ENCODE measurements at places on chromosomes 1 and 21. TPM values are rescaled to one million over a fixed set of nuclear protein-coding genes. Genes with fewer than 3 reads are reported as not detected.

Gene ESRRG
- total RNA-seq, result not detected

Gene ADGRL2
- 64.2 TPM for total RNA-seq

Gene C1orf87
- 0.65 TPM for total RNA-seq

Gene AMIGO1
- 3.1 TPM for total RNA-seq

Gene SH3D21
- 10.8 TPM for total RNA-seq

Gene SLAMF8
- total RNA-seq, result not detected

Gene KCND3
- total RNA-seq, result 0.77 TPM

Gene UMODL1
- not detected for total RNA-seq

Gene RIPPLY3
- 0.37 TPM for total RNA-seq

Gene RAB7B
- total RNA-seq, result 3.5 TPM

Gene OR2L3
- not detected for total RNA-seq

Gene EFCAB14
- total RNA-seq, result 49.0 TPM

Gene FOXO6
- 3.2 TPM for total RNA-seq

Gene CHIA
- not detected for total RNA-seq

Gene CASZ1
- total RNA-seq, result 4.1 TPM

Gene EDN2
- total RNA-seq, result 0.38 TPM

Gene APP
- total RNA-seq, result 441 TPM

Gene OR2T35
- not detected for total RNA-seq

Gene PLA2G2C
- total RNA-seq, result not detected

Gene RSPH1
- not detected for total RNA-seq

Gene LAD1
- not detected for total RNA-seq

Gene MEF2D
- total RNA-seq, result 64.7 TPM

Gene ATG4C
- total RNA-seq, result 7.1 TPM

Gene ACTA1
- 3.6 TPM for total RNA-seq

Gene FAM72D
- 0.44 TPM for total RNA-seq

Gene EPHA10
- total RNA-seq, result not detected

Gene RGS5
- 423 TPM for total RNA-seq

Gene OR2L8
- not detected for total RNA-seq

Gene MYOG
- not detected for total RNA-seq

Gene LCE1F
- not detected for total RNA-seq

Gene IQCC
- 2.0 TPM for total RNA-seq

Gene LCK
- not detected for total RNA-seq

Gene ATP6V1G3
- not detected for total RNA-seq

Gene TCP10L
- total RNA-seq, result 0.40 TPM

Gene INTS11
- total RNA-seq, result 87.0 TPM
